ENCODE measurements at places on chromosomes 7 and 10.

DNA sequence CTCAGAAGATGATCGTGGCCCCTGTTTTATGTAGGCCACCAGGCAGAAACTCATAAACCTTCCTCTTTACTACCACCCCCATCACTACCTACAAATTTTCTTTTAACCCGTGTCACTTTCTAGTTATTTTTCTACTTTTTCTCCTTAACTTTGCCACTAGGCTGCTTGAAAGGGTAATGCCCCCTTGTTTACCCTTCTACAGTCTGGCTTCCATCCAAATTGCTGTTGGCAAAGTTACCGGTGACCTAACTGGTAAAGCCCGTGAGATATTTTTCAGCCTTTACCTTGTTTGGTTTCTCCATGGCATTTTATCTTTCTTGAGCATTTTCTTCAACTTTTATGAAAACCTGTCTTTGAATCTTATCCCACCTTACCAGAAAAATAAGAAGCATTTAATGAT, 153.0 kb downstream of the WNT2 start:
- peak; percentile 4 for DNase-seq

DNA sequence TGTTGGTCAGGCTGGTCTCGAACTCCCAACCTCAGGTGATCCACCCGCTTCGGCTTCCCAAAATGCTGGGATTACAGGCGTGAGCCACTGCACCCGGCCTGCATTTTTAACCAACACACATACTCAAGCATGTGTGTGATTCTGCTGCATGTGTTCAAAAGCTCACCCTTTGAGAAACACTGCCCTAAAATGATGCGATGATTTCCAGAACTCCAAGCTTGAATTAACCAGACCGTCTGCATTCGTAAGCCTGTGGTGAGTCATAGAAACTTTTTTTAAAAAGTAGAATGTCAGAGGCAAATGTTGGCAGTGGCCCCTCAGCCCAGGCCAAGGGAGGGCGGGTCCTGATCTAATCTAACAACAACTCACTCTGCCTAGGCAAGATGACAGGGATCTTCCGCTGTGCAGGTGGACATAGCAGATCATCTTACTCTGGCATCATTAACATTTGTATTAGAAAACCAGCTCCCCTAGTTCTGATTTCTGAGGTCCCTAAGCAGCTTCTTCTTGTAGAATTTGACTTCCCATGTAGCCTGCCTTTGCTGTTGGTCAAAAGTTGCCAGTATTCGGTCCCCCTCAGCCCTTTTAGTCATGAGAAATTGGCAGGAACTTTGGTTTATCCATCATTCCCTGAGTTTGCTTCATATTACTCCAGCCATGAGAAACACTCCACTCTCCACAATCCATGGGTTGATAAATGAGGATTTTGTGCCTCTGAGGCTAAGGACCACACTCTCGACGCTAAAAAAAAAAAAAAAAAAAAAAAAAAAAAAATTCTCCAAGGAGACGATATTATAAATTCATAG, 190.4 kb downstream of the SKIDA1 start:
- DNase-seq, result no peak

GRCh38 chr10:120506674-120507073, 49.6 kb downstream of the PLPP4 start:
- DNase-seq, result no peak

GRCh38 chr10:114652402-114653368, 5.4 kb downstream of the ABLIM1 start:
- DNase-seq, result no peak

DNA sequence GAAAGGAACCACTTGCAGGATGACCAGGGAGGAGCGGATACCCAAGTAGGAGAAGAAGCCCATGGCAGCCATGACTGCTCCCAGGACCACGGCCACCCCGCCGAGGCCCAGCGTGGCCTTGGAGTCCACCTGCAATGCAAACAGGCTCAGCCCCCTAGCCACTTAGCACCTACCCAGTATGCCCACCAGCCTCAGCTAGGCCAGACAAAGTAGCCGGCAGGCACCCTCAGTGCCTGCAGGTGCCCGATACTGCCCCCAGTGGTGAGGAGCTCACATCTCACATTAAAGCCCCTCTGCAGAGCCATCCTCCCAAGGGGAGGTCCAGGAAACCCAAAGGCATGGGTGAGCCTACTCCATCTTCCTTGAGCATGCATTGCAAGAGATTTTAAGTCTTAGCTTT, 6.6 kb downstream of the NPC1L1 start:
- DNase-seq, result peak; percentile 85

- DNase-seq, result no peak
These were observed 839 bp upstream of the HABP2 start for GRCh38 chr10:113552014-113552413.

DNA sequence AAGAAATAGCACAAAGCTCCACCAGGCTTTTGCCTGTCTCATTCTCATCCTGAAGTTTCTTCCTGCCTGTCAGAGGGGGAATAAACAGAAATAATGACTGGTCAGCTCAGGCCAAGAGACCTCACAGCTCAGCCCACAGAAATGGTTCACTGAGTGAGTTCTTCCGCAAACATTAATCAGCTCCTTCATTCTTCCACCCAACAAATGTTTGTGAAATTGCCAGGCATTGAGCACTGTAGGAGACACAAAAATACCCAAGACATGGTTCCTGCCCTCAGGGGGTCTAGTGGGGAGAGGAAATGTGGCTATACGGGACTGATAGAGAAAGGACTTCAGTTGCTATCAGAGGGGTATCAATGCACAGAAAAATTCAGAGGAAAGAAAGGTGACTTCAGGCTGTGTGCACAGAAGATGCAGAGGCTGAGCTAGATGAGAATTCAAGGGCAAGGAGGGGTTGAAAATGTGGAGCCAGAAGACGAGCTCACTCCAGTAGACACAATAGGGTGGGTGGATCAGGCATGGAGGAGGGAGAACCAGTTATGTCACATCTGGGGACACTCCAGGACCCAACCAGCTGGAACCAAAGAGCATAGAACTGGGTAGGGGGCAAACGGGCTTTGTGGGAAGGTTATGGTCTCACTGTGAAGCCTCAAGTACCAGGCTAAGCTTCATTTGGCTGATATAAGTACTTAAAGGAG, 20.9 kb downstream of the MYOF start:
- no peak for DNase-seq

GRCh38 chr7:133543657-133544056, 290.8 kb downstream of the EXOC4 start:
- DNase-seq, result no peak

DNA sequence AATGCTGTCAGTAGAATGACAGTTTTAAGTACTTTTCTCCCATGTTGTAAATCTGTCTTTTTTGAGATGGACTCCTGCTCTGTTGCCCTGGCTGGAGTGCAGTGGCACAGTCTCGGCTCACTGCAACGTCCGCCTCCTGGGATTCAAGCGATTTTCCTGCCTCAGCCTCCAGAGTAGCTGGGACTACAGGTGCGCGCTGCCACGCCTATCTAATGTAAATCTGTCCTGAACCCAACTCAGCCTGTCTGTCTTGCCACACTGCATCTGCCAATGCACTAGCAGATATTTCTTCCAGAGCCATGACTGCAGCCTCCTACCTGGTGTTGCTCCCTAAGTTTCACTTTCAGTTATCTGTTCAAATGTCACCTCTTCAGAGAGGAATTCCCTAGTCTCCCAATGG, 264.1 kb downstream of the PHF14 start:
- peak; percentile 55 for DNase-seq

- no peak for DNase-seq
These were observed 98.2 kb downstream of the FAM204A start for GRCh38 chr10:118243907-118244306.

GRCh38 chr7:55053651-55054571, 35.1 kb downstream of the EGFR start:
- DNase-seq, result no peak

DNA sequence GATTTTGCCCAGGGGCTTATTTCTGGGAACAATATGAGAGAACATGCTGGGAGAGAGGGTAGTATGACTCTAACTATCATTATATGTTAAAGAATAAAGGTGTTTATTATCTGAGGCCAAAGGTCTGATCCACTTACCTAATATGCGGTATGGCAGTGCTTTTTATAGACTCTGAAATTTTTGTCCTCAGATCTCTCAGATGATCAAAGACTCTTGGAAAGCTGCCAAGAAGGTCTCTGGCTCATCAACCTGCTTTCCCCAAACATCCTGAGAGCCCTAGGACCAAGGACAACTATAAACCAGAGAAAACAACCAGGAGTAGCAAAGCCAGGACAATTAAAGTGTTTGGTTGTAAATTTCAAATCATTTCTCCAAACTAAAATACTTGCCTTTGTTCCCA, 255.7 kb upstream of the LRRN3 start:
- peak; percentile 60 for DNase-seq

GRCh38 chr10:128489324-128490247, 363.4 kb upstream of the MKI67 start:
- DNase-seq, result no peak

DNA sequence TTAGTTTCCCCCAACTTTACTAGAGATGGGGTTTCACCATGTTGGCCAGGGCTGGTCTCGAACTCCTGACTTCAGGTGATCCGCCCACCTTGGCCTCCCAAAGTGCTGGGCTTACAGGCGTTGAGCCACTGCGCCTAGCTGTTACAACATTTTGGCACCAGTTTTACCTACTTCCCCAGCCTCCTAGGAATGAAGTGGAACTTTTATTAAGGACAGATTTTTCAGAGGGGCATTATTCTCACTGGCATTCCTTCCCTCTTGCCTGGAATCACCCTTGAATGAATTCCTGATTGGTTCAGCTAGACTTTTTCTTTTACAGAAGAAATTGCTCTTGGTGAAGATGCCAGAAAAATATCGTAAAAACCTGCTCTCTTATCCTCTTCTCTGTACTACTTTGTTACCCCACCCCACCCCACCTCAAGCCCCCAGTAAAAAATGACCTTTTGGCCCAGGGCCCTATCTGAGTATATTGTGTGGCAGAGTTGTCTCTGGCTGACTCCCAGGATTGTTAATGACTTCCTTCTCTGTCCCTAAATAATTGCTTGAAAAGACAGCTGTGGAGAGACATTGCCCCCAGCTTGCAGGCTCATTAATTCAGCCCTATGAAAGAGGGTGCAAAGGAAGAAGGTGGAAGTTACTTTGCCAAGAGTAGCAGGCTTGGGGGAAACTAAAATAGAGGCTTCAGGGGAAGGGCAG, 189.6 kb downstream of the AUTS2 start:
- DNase-seq, result no peak

GRCh38 chr7:91346426-91346825, 82.2 kb downstream of the FZD1 start:
- DNase-seq, result no peak
